ENCODE measurements at places on chromosomes 1 and 21. TPM values are rescaled to one million over a fixed set of nuclear protein-coding genes. Genes with fewer than 3 reads are reported as not detected.

- no peaks in the 10 kb centered on the region for H3K36me3 ChIP-seq
- H3K27me3 ChIP-seq = no peaks in the 10 kb centered on the region
- H3K4me1 ChIP-seq = no peaks in the 10 kb centered on the region
- DNase-seq = no peak
- H3K4me3 ChIP-seq = no peak overlapping the region
- H3K27ac ChIP-seq = no peak overlapping the region
Observed at GRCh38 chr1:89986020-89986419, 8.9 kb upstream of the ZNF326 start.

DNA sequence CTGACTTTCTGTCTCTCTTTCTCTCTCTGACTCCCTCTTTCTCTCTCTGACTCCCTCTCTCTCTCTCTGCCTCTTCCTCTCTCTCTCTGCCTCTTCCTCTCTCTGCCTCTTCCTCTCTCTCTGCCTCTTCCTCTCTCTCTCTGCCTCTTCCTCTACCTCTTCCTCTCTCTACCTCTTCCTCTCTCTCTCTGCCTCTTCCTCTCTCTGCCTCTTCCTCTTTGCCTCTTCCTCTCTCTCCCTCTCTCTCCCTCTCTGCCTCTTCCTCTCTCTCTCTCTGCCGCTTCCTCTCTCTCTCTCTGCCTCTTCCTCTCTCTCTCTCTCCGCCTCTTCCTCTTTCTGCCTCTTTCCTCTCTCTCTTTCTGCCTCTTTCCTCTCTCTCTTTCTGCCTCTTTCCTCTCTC lies 18.6 kb upstream of the ANKRD45 start:
- no peaks in the 10 kb centered on the region for H3K27me3 ChIP-seq
- H3K27ac ChIP-seq = no peak overlapping the region
- DNase-seq = no peak
- no peaks in the 10 kb centered on the region for H3K4me1 ChIP-seq

GRCh38 chr1:162565460-162565859 lies 3.9 kb downstream of the UAP1 start:
- no peak overlapping the region for H3K4me3 ChIP-seq
- H3K27me3 ChIP-seq = no peaks in the 10 kb centered on the region
- H3K4me1 ChIP-seq = peaks cover 59% of the 10 kb centered on the region
- peaks cover 12% of the 10 kb centered on the region for H3K36me3 ChIP-seq
- H3K27ac ChIP-seq = no peak overlapping the region

The SMPDL3B gene
- 2.0 TPM for total RNA-seq

All from vagina (tissue), 2 donors.